Hippocampal formation (tissue), 2 donors: ENCODE measurements at places on chromosomes 5 and 9.

- no peak for DNase-seq
Observed at GRCh38 chr5:1488882-1489680, 34.7 kb downstream of the LPCAT1 start.

DNA sequence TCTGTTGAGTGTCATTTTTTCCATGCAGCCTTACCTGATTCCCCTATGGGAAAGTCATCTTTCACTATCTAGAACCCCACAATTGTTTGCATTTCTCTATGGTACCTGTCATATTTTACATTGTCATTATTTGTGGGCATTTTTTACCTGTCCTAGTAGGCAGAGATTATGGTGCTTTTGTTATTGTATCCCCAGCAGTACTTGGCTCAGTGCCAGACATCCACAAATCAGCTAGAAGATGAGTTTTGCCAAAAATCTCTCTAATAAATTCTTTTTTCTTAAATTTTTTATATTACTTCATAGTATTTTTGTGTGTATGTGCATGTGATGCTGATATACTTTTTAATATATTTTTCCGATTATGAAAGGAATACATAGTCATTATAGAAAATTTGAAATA, 13.2 kb downstream of the GARNL3 start:
- DNase-seq, result no peak

GRCh38 chr9:120424248-120424647, 155.7 kb downstream of the CDK5RAP2 start:
- no peak for DNase-seq

GRCh38 chr9:5587024-5587423, 41.9 kb upstream of the RIC1 start:
- no peak for DNase-seq

DNA sequence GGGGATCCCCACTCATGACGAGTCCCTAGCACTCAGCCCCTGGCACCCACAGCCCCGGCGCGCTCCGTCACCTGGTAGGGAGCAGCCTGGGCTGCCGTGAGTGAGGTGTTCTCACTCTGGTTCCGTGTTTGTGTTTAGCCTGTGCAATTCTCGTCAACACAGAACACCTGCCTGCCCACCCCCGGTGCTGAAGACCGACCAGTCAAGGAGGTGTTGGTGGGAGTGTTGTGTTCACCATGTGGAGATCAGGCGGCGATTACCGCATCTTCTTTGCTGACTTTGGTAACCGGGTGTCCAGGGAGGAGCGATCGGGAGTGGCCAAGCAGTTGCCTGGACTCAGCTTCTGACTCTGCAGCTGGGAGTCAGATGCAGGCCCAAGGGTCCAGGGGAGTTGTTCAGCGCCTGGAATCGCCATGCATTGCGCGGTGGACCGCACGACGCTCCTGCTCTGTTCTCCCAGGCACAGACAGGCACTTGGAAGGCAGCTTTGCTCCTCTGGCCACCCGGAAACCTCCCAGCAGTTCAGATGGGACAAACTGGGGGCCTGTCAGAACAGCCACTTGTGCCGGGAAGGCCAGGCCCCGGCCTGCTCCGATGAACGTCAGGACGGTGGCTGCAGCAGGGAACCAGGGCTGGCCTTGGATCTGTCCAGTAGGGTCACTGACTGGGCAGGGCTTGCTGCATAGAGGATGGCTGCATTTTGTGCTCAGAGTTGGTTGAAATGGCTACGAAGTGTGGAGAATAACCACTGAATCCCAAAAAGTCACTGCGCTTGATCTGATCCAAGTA, 28.2 kb downstream of the EXOC3 start:
- no peak for DNase-seq

DNA sequence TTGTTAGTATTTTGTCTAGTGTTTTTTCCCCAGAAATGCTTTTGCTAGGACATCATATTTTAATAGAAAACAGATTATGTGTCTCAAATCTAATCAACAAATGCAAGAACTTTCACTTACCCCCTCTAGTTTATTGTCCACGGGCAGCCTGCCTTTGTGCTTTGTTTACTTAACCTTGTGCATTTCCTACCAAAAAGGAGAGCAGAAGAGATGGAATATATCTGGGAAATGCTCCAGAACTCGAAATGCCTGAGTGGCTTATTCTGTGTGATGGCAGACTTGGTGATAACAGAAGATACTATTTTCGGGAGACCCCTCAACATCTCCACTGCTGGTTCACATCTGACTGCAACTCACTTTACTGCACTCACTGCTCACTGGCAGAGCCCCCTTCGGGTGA, 33.3 kb upstream of the SPDL1 start:
- no peak for DNase-seq

DNA sequence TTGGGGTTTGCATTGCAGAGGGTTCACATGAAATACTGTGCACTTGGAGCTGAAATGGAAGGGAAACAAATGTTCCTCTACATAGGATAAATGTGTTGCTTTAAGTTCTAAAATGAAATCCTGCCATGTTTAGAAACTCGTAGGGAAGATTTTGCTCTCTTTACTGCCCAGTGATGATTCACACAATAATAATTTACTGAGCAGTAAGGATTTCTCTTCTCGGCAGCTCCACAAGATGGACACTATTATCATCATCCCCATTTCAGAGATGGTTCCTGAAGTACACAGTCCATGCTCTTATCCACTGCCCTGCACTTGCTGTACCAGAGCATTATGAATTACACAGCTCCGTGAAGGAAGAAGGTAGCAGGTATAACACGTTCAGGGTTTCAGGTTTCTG, 4.1 kb downstream of the HACD4 start:
- no peak for DNase-seq

DNA sequence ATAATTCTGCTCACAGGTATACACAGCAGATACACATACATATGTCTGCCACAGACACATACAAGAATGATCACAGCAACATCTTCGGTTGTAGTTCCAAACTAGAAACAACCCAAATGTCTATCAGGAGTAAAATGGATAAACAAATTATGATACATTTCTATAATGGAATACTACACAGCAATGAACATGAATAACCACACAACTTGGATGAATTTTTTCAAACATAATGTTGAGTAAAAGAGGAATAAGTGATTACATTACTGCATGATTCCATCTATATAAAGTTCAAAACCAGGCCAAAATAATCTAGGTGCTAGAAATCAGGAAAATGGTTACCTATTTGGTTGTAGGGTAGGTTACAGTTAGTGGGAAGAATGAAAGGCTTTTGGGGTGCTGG, 4.6 kb upstream of the EGFLAM start:
- DNase-seq, result no peak

DNA sequence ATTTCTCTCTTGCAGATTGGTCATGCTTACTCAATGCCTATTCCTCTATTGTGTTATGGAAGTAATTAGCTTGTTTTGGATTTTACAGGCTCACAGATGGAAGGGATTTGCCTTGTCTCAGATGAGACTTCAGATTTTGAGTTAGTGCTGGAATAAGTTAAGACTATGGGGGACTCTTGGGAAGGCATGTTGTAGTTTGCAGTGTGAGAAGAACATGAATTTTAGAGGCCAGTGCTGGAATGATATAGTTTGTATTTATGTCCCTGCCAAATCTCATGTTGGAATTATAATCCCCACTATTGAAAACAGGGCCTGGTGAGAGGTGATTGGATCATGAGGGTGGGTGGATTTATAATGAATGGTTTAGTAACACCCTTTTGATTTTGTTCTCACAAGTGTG, 6.1 kb upstream of the TUSC1 start:
- DNase-seq, result no peak

DNA sequence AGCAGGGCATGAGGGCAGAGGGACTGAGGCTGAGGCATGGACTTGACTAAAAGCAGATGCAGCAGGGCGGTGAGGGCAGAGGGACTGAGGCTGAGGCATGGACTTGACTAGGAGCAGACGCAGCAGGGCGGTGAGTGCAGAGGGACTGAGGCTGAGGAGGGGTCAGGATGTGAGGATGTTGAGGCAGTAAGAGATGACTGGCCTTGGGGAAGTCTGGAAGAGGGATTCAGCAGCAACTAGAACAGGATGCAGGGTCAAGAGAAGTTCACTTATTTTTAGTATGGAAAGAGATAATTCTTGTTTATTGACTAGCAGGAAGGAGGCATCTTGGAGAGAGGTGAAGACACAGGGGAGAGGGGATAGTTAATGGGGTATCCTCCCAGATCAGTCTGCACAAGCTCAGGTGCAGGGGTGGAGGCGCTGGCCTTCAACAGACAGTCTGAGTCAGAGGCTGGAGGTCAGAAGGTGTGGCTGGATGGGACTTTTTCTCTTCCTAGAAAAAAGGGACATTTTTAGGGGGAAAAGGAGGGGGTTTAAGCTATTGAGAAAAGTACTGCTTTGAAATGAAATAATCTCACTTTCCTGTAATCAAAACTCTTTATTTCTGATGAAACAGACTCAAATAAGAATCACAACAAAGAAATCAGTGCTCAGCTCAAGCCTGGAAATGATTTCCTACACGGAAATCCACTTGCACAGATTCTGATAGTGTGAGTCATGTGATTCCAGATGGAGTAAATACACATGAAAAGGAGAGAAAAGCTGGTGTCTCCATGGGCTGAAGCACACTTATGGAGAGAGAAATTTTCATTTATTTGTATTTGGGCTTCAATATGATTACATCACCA, 130.9 kb downstream of the PALM2AKAP2 start:
- no peak for DNase-seq

GRCh38 chr9:112050544-112051475, 124.3 kb downstream of the SUSD1 start:
- DNase-seq, result no peak

GRCh38 chr5:8842971-8843551, 702.8 kb downstream of the SEMA5A start:
- peak; percentile 68 for DNase-seq

GRCh38 chr5:68464424-68464823, 248.9 kb downstream of the PIK3R1 start:
- DNase-seq, result no peak

DNA sequence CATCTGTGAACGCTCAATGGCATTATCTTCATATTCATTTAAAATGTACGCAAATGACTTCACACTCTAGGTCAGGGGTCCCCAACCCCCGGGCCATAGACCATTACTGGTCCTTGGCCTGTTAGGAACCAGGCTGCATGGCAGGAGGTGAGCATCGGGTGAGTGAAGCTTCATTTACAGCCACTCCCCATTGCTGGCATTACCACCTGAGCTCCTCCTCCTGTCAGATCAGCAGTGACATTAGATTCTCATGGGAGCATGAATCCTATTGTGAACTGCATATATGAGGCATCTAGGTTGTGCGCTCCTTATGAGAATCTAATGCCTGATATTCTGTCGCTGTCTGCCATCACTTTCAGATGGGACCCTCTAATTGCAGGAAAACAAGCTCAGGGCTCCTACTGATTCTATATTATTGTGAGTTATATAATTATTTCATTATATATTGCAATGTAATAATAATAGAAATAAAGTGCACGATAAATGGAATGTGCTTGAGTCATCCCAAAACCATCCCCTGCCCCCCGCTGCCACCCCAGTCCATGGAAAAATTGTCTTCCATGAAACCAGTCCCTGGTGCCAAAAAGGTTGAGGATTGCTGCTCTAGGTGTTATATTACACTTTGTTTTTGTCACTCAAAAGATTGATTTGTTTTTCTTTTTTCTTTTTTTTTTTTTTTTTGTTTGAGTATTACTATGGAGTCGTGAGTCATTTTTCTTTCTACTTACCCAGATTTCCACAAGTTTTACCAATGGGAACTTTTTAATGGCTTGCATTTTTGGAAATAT, 127.2 kb downstream of the DOCK8 start:
- DNase-seq, result no peak

DNA sequence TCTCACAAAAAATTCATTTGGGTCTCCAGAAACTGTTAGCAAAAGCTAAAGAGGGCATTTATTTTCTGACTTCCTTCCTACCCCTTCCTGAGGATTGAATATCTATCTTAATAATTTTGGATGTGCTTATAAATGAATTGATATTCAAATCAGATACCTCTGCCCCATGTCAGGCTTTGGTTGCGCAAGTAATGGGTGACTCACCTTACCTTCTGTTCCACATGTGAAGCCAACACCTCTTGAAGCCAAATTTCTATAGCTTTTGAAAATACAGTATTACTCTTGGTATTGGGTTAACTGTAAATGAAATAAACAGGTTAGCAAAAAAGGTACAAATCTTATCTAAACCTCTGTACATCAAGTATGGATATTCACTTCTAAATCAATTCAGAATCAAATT, 122.0 kb downstream of the PRDM6 start:
- DNase-seq, result no peak

DNA sequence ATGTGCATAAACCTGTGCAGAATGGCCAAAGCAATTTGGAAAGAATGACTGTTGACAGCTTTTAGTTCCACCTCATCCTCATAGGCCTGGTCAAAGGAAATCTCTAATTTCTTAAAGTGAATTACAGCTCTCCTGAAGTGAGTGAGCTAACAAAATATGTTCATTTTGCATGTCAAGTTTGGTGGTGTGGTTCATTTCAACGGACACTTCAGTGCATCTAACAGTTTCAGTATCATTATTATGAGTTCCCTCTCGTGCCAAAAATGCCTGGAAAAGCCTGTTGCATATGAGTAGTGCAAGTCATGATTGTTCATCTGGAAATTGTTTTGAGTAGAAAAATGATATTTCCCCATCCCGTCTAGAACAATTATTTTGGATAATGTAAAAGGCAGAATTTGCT, 53.2 kb upstream of the HMHB1 start:
- no peak for DNase-seq

- DNase-seq, result peak; percentile 81
Observed at GRCh38 chr9:113343732-113344231, 3.7 kb upstream of the WDR31 start.

GRCh38 chr9:117093891-117094844, 320.7 kb downstream of the ASTN2 start:
- no peak for DNase-seq

DNA sequence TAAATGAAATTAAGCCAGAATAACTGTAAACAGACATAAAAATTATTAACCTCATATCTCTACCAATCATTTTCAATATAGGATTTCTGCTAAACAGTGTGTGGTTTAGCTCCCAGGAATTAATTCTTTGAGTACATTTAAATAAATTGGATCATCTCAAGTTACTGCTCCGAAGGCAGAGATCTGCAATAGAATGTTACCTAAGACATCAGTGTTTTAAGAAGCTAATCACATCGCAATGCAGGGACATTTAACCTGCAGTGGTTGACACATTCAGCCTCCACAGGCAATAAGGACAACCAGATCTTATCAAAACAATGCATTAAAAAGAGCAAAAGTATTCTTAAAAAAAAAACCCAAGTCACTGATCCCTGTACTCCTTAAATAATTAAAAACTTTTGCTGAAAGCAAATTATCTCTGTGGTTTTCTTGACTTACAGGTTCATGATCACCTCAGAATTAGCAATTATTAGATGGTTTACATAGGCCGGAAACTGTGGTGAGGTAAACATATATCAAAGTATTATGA, 45.7 kb downstream of the PRDM6 start:
- no peak for DNase-seq

DNA sequence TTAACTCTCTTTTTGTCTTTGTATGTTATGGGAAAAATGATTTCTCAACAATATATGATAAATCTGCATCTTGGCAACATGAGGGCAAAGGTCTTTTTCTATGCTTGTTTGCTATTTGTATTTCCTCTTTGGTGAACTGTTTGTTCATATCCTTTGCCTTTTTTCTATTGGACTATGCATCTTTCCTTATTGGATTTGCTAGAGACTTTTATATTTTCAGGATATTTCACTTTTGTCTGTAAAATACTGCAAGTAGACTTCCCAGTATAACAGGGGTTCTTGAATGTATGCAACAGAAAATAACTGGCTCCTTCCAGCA, 69.4 kb upstream of the SSBP2 start:
- no peak for DNase-seq

- no peak for DNase-seq
Observed at GRCh38 chr9:26172301-26172700, 494.1 kb upstream of the TUSC1 start.
